ENCODE measurements at places on chromosomes 5 and 9.

- DNase-seq, result peak; percentile 49
Observed at GRCh38 chr5:126003309-126003708, 419.9 kb upstream of the GRAMD2B start.

DNA sequence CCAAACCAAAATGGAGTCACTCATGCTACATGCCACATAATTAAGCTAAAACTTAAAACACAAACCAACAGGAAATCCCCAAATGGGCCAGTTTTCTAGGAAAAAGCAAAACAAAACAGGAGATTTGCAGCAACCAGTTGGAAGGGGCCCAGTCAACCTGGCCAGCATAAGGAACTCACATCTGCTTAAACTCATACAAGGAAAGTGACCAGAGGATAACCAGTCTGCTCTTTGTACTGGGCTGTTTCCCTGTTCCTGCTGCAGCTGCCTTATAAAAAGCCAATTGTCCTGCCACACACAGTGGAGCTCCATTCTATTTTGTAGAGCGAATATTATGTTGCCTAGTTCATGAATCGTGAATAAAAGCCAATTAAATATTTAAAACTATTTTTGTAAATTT is 29.5 kb upstream of the PTPDC1 start:
- no peak for DNase-seq

- DNase-seq, result no peak
Observed at GRCh38 chr5:51225789-51226742, 157.2 kb upstream of the ISL1 start.

DNA sequence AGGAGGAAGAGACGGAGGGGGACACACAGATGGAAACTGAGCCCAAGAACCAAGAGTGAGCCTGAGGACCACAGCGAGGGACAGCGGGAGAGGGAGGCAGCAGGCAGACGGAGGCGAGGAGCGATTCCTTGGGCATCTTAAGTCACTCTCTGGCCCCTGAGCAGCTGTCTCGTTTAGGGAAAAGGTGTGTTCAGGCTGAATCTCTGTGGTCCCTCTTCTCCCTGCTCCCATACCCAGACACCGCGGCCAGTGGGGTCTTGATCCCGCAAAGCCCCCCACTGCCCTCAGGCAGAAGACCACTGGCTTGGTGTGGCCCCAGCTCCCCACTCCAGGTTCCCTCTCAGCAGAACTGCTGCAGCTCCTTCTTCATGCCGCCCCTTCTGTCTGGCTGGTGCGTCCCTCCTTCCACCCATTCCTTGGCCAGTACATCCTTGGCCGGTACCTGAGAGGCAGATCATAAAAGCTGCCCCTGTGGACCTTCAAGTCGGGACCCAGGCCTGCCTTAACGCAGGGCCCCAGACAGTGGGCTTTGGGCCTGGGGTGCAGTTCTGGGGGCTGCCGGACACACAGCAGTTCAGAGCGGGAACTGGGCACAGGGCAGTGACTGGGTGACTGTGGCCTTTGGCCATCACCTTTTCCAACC is 5.8 kb upstream of the RALGDS start:
- DNase-seq, result no peak

- no peak for DNase-seq
Observed at GRCh38 chr9:68861436-68861835, 152.5 kb downstream of the PRKACG start.

DNA sequence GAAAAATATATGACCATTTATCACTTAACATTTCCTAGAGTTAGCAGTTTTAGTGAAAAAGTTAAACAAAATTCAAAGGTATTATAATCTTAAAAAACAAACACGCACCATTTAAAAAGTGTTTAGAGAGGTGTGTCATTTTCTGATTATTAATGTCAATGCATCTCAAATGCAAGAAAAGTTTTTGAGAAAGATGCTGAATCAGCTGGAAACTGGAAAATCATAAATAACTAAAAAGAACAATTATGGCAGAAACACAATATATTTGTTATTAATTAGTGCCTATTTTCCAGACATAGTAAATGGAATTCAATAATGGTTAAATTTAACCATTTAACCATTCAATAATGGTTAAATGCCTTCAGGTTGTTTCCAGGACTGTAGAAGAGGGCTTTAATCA is 64.9 kb downstream of the RICTOR start:
- no peak for DNase-seq

DNA sequence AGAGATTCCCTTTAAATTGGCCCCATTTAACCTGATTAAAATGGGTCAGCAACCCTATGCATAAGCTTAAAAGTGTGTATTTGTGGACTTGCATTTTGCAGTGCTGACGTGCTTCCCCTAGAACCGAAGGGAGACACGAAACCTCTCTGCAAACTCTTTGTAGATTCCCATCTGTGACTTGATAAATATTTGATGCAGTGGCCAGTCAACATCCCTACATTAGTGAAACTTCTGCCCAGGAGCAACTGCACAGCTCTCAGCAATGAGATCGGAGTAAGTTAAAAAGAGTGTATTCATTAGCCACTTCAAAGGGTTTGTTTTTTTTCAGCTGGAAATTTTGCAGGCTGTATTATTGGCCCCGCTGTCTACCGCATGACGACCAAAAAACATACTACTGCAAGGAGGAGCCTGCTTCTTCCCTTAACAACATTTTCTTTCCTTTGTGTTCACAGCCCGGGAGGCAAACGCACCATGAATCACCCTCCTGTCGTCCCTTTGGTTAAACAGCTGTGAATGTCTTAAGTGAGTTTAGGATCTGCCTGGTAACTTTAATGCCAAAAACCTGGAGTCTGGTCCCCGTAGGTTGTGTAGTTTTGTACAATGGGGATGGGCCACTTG is 38.0 kb upstream of the TCERG1 start:
- no peak for DNase-seq

GRCh38 chr9:89218040-89218928 is 39.7 kb upstream of the SHC3 start:
- no peak for DNase-seq
